ENCODE measurements at places on chromosomes 1 and 21.
A peak's percentile ranks its signal among the peaks of the same experiment; 100 is the strongest.

- DNase-seq, result no peak
Observed at GRCh38 chr1:90107990-90108389, 113.1 kb downstream of the ZNF326 start.

GRCh38 chr1:156291226-156292061, 4.0 kb downstream of the GLMP start:
- peak; percentile 97 for DNase-seq

- DNase-seq, result no peak
Observed at GRCh38 chr1:246969621-246970020, 37.9 kb upstream of the AHCTF1 start.

GRCh38 chr1:7916501-7916830, 24.2 kb downstream of the TNFRSF9 start:
- no peak for DNase-seq

DNA sequence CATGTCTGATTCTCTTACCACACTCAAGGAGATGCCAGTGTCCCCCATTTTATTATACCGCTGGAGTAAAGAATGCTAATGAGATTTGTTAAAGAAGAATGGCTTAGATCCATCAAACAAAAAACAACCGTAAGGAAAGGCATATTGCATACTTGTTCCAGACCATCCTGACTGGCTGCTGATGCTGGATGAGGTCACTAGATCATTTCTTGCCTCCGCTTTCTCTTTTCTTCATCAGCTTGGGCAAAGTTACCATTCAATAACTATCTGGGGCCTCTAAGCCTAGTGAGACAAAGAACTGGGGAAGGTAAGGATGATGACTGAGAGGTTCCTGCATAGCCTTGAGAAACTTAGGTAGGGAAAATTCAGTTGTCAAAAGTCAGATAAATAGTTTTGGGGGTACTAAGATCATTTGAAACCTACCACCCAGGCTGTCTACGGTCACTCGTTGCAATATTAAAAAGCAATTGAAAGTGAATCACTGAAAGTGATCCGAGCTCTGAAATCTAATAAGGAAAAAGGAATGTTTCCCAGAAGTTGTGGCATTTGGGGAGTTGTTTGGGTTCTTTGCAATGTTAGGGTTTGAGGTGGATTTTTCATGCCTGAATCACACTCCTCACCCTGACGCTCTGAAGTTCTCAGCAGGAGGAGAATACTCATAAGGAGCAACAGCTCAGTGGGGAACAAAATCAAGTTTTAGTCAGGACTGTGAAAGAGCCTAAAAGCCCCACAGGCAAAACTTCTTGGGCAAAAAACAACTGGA, 176.8 kb downstream of the HHIPL2 start:
- DNase-seq, result no peak

DNA sequence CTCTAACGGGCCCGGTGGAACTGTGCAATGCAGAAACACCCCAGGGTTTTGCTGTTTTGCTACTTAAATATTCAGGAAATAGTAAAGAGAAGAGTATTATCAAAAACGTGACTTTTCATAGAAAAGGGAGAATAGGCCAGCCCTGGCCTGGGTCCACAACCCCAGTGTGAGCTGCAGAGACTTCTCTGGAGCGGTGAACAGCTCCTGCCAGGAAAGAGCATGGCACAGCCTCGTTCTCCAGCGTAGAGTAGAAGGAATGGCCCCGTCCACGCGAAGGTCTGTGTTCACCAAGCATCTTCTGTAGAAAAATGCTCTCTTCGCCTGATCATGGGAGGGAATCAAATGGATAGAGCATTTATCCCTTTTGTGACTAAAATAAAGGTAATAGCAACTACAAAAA, 51.4 kb downstream of the PDE9A start:
- DNase-seq, result no peak

DNA sequence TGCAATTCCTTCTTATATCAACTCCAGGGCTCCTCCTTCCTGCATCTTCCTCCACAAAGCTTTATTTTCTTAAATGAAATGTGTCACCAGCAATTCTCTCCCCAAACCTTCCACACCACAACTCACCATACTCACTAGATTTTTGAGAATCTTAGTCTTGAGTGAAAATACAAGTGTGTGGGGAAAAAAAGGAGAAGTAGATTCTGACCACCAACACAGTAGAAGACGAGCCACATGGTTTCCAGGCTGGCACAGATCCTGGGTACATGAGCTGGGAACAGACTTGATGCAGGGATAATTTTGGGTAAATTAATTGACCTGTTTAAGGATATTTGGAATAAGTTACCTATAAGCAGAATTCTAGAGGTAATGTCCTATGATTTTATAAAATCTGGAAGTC, 72.8 kb upstream of the KCNJ15 start:
- DNase-seq, result no peak

DNA sequence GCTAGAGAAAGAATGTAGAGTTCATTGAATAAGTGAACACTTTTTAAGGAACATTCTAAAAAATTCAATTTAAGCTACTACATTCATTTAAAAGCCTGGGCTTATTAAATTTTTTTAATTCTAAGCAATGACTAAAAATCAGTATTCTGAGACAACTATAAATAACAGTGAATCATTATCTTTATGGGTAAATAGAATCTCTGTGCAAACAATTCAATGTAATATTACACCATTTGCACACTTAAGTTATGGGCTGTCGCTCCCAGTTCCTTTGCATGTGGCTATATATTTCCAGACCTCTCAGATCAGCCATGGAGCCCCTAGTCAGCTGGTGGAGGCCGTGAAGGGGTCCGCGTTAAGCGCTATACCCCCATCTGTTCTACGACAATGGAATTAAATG, 65.1 kb downstream of the KCNK1 start:
- DNase-seq, result no peak

DNA sequence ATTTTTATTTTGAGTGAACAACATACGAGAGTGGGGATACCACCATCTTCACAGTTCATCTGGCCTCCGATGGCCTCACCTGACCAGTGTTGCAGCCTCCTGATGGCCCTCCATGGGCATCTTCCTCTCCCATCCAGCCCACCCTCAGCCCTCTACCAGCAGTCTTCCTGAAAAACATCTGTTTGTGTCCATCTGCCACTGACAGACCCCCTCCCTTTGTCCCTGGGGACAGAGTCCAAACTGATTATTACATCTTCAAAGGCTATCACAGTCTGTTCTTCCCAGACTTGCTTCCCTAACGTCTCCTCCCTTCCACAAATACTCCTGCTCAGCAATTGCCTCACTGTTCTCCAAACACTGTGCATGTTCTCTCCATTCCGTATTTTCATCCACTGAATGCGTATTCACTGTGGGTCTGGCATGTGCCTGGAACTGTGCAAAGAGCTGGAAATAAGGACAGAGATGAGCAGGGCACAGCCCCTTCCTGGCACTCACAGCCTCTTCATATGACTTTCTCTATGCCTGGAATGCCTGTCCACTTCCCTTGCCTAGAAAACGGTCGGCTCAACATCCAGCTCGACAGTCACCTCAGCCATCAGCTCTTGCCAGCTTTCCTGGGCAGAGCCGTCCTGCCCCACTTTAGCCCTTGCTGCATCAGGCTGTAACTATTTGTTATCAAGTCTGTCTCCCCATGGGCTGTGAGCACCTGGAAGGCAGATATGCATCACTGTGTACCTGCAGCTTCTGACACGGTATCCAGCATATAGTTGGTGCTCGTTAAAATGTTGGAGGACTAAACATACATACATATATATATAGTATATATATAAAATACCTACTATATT, 8.3 kb upstream of the ATF3 start:
- no peak for DNase-seq

GRCh38 chr1:159561497-159561896, 25.7 kb upstream of the OR10J5 start:
- no peak for DNase-seq

GRCh38 chr1:65108025-65108642, 39.9 kb upstream of the AK4 start:
- DNase-seq, result no peak

DNA sequence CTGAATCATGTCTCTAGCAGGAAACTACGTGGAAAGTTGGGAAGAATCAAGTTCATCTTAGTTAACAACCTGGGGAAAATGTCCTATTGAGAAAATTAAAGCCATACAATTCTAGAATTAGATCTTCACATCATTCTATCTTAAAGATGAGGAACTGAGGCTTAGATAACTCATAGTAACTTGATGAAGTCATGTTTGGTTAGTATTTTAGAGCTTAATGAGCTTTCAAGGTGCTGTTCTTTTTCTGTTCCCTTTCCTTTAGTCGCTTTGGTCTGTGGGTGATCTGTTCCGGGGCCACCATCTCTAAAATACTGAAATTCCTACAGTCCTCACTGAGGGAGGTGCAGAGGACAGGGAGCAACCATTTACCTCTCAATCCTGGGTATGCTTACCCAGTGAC, 4.3 kb upstream of the GLUL start:
- no peak for DNase-seq

DNA sequence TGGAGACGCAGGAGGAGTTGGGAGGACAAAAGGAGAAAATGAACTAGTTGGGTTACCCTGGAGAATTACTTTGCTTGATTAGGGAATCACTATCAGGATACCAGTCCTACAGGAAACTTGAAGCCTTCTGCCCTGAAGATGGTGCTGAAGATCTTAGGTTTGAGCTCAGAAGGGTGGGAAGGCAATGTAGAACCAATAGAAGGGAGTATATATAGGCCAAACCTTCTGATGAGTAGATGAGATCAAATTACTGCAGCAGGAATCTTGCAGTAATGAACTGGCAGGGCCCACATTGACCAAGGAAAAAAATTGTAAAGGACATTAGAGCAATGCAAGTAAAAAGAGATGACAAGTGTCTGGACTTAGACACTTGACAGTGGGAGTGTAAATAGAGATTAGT, 116.3 kb upstream of the CACYBP start:
- peak; percentile 42 for DNase-seq

- DNase-seq, result no peak
Observed at GRCh38 chr1:85359874-85360721, 83.7 kb upstream of the BCL10 start.

- DNase-seq, result no peak
Observed at GRCh38 chr21:42864815-42865775, 14.2 kb downstream of the WDR4 start.

DNA sequence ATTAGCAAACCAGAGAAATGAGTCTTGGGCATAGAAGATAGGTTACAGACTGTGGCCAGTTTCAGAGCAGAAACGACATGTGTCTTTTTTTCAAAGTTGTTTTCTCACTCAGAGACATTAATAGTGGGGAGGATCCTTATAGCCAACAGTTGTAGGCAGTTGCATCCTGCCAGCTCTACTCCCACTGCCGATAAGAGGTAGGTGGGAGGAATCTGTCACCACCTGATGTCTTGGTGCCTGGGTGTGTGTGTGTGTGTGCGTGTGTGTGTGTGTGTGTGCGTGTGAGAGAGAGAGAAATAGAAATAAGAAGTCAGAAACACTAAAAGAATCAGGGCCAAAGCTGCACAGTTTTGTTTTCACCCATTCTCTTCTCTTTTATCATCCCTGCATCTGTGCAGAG, 219.5 kb downstream of the ZP4 start:
- no peak for DNase-seq

GRCh38 chr1:25683731-25684130, 67.1 kb downstream of the MAN1C1 start:
- DNase-seq, result no peak

GRCh38 chr21:31052489-31053142, 14.3 kb upstream of the KRTAP19-8 start:
- no peak for DNase-seq

GRCh38 chr1:167526667-167527383, 8.5 kb upstream of the CD247 start:
- DNase-seq, result no peak

DNA sequence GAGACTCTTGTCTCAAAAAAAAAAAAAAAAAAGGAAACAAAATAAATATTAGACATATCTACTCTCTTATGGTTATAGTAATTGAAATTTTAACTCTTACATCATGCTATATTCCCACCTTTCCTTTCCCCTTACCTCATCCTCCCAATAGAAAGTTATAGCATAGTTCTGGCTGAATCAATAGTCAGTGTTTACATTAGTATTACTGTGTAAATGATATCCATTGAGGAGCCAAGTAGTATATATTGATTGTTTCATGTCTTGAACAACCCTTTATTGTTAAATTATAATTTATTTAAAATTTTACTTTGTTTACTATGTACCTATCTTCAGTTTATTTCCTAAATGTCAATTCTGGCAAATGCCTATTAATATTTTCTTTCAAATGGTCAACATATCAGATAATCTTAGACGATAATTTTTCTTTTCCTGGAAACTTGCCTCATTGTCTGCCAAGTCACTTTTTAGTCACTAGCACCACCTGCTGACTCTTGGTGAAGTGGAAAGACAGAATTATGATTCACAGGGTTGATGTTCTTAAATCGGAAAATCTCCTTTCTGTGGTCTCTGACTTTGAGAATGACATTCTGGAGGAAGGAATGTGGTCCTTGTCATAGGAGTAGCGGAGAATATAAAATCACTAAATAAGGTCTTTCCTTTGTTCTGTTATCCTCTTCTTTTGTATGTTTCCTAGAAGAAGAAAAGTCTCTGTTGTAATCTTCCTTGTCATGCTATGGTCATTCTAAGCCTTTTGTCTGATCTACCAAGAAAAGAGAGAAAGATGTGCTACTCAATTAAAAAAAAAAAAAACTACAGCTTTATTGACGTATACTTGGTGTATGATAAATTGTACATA, 8.6 kb downstream of the HJV start:
- DNase-seq, result no peak

GRCh38 chr1:116881879-116882520, 27.7 kb upstream of the PTGFRN start:
- peak; percentile 59 for DNase-seq
